IMR-90 (cell line): ENCODE measurements at places on chromosomes 2 and 18. TPM values are rescaled to one million over a fixed set of nuclear protein-coding genes. Genes with fewer than 3 reads are reported as not detected.

Gene ID2
- total RNA-seq = 389 and 431 TPM in 2 replicates

Gene KIF5C
- total RNA-seq = 0.18 and 0.28 TPM in 2 replicates

Gene ARL4C
- 7.7 and 12.5 TPM in 2 replicates for total RNA-seq

Gene CCDC148
- total RNA-seq = 0.18 and 0.56 TPM in 2 replicates

Gene HNRNPLL
- total RNA-seq = 49.2 and 53.1 TPM in 2 replicates

Gene RFX8
- total RNA-seq = 1.9 and 2.9 TPM in 2 replicates

Gene BOLL
- not detected in 2 replicates for total RNA-seq

Gene RPRD1A
- total RNA-seq = 27.2 and 49.7 TPM in 2 replicates

Gene MC4R
- 0.18 and 0.28 TPM in 2 replicates for total RNA-seq

Gene TUBB8B
- not detected in 2 replicates for total RNA-seq

Gene AMER3
- not detected in 2 replicates for total RNA-seq

Gene FHOD3
- total RNA-seq = 16.0 and 16.7 TPM in 2 replicates

Gene EIF5B
- total RNA-seq = 19.7 and 26.9 TPM in 2 replicates

Gene REG3A
- total RNA-seq = not detected in 2 replicates

Gene TTLL4
- 8.3 and 9.0 TPM in 2 replicates for total RNA-seq

Gene RMND5A
- total RNA-seq = 16.0 and 17.8 TPM in 2 replicates

Gene CYTIP
- total RNA-seq = not detected in 2 replicates

Gene LRRTM1
- total RNA-seq = not detected in 2 replicates

Gene IL18RAP
- not detected in 2 replicates for total RNA-seq

Gene AQP4
- not detected in 2 replicates for total RNA-seq

Gene GRHL1
- 0.18 and 0.56 TPM in 2 replicates for total RNA-seq

Gene TXNDC2
- under 0.01 and 0.18 TPM in 2 replicates for total RNA-seq

Gene MAP3K19
- total RNA-seq = not detected in 2 replicates

Gene FEV
- not detected in 2 replicates for total RNA-seq

Gene PARD3B
- total RNA-seq = 15.3 and 15.6 TPM in 2 replicates

Gene CYP27A1
- total RNA-seq = 4.2 and 5.2 TPM in 2 replicates

Gene ACTR3
- 307 and 645 TPM in 2 replicates for total RNA-seq

Gene EFEMP1
- total RNA-seq = 164 and 214 TPM in 2 replicates

Gene LIMS4
- 2.5 and 3.6 TPM in 2 replicates for total RNA-seq

Gene OSR1
- 12.4 and 14.7 TPM in 2 replicates for total RNA-seq

Gene ITGB1BP1
- total RNA-seq = 48.6 and 61.1 TPM in 2 replicates

Gene ALPG
- not detected in 2 replicates for total RNA-seq

Gene KDSR
- total RNA-seq = 21.5 and 23.3 TPM in 2 replicates

Gene HEATR5B
- total RNA-seq = 17.9 and 20.6 TPM in 2 replicates
